ENCODE measurements at places on chromosomes 3 and 15. TPM values are rescaled to one million over a fixed set of nuclear protein-coding genes. Genes with fewer than 3 reads are reported as not detected.

The CIDEC gene
- not detected for total RNA-seq

The CELF6 gene
- 0.17 TPM for total RNA-seq

The PSTPIP1 gene
- total RNA-seq, result 7.1 TPM

The IQCF6 gene
- not detected for total RNA-seq

The CATSPER2 gene
- total RNA-seq, result 2.9 TPM

The EHHADH gene
- 5.5 TPM for total RNA-seq

The SLC4A7 gene
- total RNA-seq, result 44.1 TPM

The TFG gene
- total RNA-seq, result 124 TPM

The GATA2 gene
- total RNA-seq, result not detected

The FGD5 gene
- total RNA-seq, result not detected

The PLA2G4D gene
- total RNA-seq, result 0.07 TPM

The TLR9 gene
- not detected for total RNA-seq

The FAM107A gene
- total RNA-seq, result not detected

The TMEM40 gene
- 336 TPM for total RNA-seq

The CHRNB4 gene
- 0.14 TPM for total RNA-seq

The SENP2 gene
- total RNA-seq, result 30.7 TPM

The RNF123 gene
- 22.8 TPM for total RNA-seq
